Caudate nucleus (tissue), 63 donors: ENCODE measurements at places on chromosomes 12 and 14.

DNA sequence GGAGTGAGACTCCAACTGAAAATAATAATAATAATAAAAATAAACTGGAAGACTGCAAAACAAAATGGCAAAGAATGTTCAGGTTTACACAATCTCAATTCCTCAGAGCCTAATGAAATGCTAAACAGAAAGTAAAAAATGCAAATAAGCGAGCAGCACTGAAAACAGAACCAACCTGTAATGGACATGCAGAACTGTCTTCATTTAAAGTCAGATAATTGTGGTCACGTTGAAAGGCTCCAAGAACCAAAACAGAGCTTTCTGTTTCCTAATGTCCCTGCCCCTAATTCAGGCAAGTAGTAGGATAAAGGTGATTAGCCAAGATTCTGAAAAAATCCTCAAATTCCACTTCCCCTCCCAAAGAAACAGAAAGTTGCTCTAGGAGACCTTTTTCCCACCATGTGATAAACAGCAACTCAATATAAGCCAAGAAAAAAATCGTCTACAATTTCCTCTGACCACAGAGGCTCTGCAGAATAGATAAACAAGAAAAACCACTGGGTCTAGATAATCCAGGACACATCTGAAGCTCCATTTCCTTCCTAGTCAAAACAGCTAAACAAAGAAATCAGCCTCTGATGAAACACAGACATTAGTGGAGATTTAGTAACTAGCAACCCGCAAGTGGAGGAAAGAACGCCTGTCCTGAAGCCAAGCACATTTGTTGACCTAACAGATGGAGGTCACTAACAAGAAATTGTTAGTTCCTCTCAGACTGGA lies 3.0 kb downstream of the MIS18BP1 start:
- no peak for DNase-seq

- no peak for DNase-seq
These were observed 40.4 kb upstream of the LDHB start for GRCh38 chr12:21697904-21698630.

DNA sequence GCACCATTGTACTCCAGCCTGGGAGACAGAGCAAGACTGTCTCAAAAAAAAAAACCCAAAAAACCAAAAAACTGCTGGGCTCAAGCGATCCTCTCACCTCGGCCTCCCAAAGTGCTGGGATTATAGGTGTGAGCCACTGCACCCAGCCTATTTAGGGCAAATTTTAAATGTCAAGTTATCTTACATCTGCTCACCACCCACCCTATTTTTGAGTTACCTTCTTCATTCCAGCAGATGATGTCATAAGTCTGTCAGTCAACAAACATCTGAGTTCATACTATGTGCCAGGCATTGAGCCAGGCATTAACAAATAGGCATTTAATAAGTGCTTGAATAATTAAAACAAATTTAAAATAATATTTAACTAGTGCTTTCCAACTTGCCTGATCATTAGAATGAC lies 21.5 kb downstream of the BATF start:
- no peak for DNase-seq

DNA sequence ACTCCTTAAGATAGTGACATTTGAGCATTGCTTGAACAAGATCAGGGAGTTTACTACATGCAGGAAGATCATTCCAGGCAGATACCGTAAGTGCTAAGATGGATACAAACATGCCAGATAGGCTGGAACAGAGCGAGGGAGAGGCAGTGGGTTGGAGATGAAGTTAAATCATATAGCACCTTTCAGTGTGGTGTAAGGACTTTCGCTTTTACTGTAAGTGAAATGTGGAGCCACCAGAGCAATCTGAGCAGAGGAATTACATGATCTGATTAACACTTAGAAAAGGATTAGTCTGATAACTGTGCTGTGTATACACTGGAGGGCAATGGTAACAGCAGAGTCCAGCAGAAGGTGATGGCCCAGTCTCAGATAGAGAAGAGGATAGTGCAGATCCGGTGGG lies 163.0 kb upstream of the SSTR1 start:
- DNase-seq, result no peak

- no peak for DNase-seq
These were observed 26.5 kb downstream of the BCL7A start for GRCh38 chr12:122048151-122048550.

- DNase-seq, result no peak
These were observed 39.2 kb downstream of the BCAT1 start for GRCh38 chr12:24909667-24910066.

DNA sequence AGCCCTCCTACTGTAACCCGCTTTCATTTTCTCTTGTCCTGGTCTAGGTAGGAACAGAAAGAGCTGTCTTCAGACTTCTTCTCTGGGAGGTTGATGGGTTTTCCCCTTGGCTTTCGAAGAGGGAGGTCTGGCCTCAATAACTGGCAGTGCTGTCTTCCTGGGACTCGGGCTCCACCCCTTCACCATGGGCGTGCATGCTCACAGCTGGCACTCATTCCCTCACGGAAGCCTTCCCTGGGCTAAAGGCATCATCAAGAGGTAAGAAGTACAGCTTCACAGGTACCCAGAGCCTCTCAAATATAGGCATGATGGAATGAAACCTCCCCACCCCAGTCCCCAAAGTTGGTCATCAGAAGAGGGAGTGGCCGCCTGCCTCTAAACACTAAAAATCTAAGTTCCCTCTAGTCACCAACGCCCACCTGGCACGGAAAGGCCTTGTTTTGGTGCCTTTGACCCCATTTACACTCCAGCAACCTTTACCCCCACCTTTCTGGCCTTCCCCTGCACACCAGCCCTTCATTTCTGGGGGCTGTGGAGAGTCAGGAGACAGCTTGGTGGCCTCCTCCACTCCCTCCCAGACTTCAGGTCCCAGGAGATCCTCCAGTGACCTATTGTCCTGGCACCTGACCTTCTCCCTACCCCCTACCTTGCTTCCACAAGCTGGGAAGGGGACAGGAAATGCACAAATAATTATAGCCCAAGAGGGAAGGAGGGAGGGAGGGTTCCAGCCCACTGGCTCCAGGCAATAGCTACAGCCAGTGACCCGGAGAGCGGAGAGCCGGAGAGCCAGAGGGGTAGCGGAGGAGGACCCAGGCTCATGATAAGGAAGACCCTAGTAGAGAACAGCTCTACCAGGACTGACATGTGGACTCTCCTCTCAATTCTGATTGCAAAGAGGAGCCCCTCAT lies 2.8 kb downstream of the RAPGEF3 start:
- no peak for DNase-seq

GRCh38 chr14:88613552-88614010 lies 50.7 kb downstream of the ZC3H14 start:
- DNase-seq, result no peak

DNA sequence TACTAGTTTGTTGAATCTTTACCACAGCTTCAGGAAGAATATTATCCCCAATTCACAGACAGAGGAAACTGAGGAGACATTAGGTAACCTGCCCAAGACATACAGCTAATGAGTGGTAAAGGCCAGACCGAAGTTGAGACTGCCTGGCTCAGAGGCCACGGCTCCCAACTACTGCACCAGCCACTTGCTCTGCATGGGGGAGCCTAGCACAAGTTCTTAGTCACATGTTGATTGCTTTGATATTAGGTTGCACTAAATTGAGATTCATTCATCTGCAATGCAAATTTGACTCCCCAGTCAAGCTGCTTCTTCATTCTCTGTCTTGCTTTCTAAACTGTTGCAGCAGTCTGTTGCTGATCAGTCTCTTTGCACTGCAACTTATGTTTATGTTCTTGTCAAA lies 25.9 kb upstream of the POLR3B start:
- no peak for DNase-seq

DNA sequence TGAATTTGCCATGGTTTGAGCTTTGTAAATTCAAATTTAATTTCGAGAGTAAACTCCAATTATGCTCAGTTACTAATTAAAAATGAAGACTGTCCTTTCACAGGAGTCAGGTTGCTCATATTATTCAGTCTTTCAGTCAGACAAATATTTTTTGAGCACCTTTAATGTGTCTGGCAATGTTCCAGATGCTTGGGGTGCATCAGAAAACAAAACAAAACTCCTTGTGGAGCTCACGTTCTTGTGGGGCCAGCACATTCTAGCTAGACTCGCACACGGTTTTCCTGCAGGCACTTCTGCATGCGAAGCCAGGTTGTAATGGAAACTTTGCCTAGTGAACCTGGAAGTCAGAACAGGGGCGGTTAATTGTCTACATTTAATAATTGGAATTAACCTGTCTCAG lies 64.0 kb upstream of the ATF1 start:
- no peak for DNase-seq

- DNase-seq, result no peak
These were observed 910 bp upstream of the WASHC4 start for GRCh38 chr12:105106621-105107020.

DNA sequence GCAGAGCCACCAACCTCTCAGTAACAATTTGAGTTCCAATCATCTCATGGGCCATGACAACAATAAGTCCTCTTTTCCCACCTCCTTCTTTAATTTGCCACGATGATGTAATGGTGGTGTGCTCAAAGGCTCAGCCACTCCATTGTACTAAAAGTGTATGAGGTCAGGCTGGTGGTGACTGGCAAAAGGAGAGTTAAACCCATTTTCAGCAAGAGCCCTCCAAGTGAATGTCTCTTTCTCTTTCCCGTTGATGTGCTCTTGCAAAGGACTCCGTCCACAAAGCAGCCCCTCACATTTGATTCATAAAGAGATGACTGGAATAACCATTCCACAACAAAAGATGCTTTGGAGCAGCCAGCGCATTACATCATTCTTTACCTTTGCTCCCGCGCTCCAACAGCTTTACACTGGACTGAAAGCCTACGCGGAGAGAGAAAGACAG lies 41.6 kb downstream of the DUSP16 start:
- no peak for DNase-seq

GRCh38 chr12:26845984-26846383 lies 13.0 kb upstream of the ITPR2 start:
- no peak for DNase-seq

DNA sequence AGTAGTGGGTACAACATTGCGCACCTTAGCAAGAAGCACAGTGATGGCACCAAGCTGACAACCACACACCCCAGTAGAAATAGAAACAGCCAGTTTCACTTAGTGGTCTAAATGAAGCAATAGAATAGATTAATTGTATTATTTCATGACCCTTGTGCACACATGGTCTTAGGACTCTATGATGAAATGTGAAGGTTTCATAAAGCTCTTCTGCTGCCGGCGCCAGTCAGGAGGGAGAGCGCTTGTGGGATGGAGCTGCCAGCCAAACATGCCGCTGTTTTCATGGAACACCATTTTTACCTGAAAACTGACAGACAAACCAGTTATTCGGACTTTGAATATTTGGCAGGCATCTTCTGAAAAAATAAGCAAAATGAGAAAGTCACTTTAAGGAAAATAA lies 100.0 kb downstream of the PPP2R5C start:
- DNase-seq, result no peak

DNA sequence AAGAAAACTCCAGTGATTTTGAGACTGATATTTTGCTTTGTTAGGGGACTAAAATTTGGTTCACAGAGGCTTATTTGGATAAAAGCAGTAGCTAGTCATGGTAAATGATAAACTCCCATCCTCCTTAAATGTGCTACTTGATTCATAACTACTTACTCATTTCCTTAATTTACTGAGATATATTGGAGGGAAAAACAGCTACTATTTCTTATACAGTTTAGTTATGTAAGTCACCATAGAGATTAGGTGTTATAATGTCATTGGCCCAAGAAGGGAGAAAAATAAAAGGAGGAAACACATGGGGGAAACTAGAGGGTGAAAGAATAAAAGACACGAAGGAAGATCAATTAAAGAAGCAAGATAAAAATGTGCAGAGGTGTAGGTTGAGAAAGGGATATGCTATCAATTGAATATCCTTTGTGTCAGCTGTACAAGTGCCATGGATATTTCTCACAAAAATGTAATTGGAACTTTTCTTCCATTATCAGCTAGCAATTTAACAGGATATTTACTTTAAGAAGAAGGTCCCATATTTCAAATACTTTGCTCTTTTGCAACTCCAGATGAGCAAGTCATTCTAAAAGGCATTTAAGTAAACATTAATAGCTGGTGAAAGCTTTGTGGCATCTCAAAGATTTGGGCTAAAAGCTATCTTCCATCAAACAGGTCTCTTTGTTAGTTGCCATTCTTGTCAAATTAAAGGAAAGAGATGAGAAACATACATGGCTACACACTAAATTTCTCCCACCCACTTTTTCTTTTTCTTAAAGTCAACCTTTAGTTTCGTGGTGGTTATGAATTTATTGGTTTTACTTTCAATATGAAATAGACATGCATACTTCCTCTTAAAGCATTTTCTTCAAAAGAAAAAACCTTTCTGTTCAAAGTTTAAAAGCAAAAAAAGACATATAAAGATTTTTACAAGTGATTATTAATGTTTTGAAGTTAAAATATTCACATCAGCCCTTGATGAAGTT lies 439.5 kb downstream of the CCER1 start:
- no peak for DNase-seq

DNA sequence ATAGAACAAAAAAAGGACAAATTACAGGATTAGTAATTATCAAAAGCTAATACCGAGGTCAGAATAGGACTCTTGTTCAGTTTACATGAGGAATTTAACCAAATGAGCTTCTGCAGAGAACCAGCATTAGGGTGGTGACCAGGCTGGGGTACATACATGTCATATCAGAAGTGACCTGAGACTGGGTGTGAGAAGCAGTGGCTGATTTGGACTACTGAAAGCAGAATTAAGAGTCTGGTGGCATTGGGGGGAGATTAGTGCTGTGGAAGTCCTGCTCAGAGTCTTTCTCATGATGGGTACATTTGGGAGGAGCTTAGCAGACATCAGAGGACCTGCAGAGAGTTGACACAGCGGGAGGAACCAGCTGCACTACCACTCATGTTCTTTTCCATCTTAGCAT lies 21.7 kb downstream of the TRAF3 start:
- no peak for DNase-seq

DNA sequence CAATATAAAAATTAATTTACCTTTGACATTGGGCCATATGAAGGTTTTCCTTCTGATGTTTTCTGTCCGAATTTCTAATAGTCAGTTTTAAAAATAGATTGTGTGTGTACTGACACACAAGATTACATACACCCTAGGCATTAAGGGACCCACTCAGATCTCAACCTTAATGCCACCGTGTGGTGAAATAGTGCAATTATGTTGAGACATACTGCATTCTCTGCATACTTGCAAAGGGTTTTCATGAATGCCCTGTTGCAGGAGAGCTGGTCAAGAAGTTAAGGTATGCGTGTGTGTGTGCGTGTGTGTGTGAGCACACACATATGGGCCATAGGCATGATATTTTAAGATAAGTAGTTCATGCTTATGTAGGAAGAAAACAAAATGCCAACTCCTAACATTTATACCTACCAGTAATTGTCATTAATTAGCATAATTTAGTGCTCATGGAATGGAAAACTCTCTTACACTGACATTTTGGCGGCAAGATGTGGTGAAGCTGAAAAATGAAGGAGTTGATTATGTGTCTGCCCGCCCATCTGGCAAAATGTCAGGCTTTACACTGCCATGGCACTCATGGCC lies 58.8 kb downstream of the PIK3C2G start:
- no peak for DNase-seq

DNA sequence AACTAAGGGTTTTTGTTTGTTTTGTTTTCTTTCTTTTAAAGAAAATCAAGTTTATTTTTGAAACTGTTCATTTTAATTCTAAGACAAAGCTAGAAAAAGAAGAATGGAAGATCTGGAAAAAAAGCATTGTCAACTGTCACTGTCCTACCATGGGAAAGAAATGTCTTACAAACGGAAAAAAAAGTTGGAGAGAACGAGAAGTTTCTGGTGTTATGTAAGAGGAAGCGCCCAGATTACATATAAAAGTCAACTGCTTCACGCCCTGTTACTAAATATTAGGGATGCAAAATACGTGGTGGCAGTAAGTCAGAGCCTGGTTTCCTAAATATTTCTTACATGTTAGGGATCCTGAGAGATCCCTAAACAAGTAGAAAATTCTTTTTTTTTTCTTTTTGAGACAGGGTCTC lies 14.3 kb upstream of the FBXL14 start:
- DNase-seq, result no peak

- no peak for DNase-seq
These were observed 57.0 kb upstream of the DIO3 start for GRCh38 chr14:101504096-101504948.
